CD8-positive, alpha-beta T cell (primary cell): ENCODE measurements at places on chromosomes 5 and 9. TPM values are rescaled to one million over a fixed set of nuclear protein-coding genes. Genes with fewer than 3 reads are reported as not detected.

DNA sequence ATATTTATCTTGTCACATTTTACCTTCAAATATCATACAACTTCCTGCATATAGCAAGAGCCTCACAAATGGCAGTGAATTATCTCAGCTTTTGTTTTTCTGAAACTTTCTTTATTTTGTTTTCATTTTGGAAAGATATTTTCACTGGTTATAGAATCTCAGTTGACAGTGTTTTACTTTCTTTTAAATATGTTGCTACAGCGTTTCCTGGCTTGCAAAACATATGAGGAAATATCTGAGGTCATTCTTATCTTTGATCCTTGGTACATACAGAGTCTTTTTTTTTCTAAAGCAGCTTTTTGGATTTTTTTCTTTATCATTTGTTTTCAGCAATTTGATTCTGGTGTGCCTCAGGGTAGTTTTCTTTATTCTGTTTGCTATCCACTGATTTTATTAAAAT, 77.6 kb upstream of the CEP78 start:
- DNase-seq = no peak

GRCh38 chr9:77916410-77916819, 115.2 kb downstream of the GNAQ start:
- no peak for DNase-seq

DNA sequence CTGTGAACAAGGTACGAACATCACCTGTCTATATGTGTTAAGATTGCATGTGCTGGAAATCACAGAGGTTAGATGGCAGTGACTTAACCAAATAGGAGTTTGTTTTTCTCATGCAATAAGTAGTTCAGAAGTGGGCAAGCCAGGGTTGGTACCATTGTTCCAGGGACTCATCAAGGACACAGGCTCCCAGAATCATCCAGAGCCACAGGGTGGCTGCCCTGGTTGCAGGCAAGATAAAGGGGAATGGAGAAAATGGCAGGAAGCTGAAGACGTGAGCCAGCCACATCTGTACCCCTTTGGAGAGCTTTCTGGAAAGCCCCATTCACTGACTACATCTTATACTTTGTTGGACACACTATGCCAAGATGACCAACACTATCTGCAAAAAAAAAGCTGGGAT, 126.0 kb upstream of the IL12B start:
- DNase-seq = no peak

GRCh38 chr9:14315875-14316601, 2.1 kb upstream of the NFIB start:
- DNase-seq = no peak

CENPP gene
- 2.8 TPM for total RNA-seq
